ENCODE measurements at places on chromosomes 7 and 10.
A peak's percentile ranks its signal among the peaks of the same experiment; 100 is the strongest.

DNA sequence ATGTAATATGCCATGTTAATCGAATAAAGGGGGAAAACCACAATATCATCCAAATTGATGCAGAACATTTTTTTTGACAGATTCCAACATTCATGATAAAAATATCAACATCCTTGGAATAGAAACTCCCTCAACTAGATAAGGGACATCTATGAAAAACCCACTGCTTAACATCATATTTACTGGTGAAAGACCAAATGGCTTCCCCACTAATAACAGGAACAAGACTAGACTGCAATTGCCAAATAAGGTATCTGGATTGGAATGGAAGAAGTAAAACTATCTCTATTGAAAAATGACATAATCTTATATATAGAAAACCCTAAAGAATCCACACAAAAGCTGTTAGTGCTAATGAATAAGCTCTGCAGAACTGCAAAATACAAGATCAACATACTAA lies 27.8 kb downstream of the SMURF1 start:
- no peak for DNase-seq

- no peak for DNase-seq
Observed at GRCh38 chr10:15681076-15681475, 38.6 kb downstream of the ITGA8 start.

GRCh38 chr7:71488308-71488707 lies 356.4 kb downstream of the GALNT17 start:
- no peak for DNase-seq

- DNase-seq: peak; percentile 19
Observed at GRCh38 chr10:60944058-60944909, at the start of gene RHOBTB1. RHOBTB1 (minus strand) TSS chr10:60944185; CDS start chr10:60911542, 32,643 bp downstream.

- no peak for DNase-seq
Observed at GRCh38 chr10:92014620-92015019, 91.0 kb downstream of the BTAF1 start.

DNA sequence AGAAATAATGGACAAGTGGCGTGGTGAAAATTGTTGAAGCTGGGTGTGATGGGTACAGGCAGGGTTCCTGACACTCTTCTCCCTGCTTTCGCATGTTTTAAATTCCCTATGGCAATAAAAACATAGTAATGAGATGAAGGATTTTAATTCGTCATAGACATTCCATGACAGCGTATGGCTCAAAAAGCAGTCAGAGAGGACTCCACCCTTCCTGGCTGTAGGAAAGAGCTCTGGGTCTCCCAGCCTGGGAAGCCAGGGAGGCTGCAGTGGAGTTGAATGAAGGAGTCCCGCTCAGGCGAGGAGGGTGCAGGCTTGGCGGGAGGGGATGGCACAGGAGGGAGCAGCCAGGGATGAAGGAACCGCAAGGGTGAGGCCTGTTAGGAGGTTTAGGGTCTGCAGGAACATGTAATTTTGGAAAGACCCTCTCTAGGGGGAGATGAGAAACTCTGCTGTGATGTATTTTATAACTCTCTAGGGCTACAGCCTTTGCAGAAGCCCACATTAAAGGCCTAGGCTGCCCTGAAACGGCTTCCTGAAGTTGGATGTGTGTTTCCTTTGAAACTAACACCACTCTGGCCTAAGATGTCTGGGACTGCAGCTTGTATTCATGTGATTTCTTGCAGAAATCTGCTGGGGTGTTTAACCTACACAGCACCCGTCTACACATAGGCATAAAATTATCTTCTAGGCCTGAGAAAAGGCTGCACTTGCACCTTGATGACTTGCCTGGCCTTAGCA lies 7.6 kb upstream of the LARP4B start:
- no peak for DNase-seq

DNA sequence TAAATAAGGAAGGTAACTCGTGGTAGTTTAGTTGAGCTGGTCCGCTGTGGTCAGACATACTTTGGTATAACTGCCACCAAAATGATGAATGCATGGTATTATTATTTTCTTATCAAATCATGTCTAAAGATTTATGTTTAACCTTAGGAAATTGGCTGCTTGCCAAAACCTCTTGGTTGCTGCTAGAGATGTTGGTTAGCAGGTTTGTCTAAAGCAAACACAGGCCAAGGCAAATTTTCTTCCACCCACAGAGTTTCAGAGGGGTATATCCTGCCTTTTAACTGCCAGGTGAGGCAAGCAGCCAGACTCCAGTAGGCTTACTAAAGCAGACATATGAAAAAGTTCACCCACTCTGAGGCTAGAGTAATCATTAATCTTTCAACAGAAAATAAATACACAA lies 101.4 kb downstream of the SEMA3E start:
- no peak for DNase-seq

DNA sequence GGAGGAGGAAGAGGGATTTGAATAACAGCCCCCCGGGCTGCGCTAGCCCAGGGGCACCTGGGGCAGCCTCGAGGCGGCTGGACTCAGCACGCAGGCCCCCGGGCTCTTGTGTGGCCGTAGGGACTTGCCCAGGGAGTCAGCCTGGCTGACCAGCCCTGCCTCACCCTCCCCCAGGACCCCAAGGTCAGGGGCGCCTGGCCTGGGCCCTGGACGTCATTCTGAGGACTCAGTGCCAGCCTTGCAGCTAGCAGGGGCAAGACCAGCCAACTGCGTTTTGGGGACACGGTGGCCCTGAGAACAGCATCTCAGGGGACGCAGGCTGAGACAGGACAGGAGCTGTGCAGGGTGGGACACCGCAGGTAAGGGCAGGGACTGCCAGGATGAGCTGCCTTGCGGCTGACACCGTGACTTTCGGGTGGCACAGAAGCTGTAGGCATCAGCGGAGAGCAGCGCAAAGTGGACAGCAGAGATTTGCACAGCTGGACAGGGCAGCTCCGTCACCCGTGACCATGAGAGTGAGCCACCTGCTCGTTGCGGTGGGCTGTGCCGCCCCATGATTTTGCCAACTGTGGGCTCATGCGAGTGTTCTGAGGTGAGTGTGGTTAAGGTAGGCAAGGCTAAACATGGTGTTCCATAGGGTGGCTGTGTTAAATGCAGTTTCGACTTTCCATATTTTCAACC lies 48.1 kb upstream of the UBE3C start:
- no peak for DNase-seq

- no peak for DNase-seq
Observed at GRCh38 chr7:107631588-107632491, 28.8 kb upstream of the SLC26A4 start.

DNA sequence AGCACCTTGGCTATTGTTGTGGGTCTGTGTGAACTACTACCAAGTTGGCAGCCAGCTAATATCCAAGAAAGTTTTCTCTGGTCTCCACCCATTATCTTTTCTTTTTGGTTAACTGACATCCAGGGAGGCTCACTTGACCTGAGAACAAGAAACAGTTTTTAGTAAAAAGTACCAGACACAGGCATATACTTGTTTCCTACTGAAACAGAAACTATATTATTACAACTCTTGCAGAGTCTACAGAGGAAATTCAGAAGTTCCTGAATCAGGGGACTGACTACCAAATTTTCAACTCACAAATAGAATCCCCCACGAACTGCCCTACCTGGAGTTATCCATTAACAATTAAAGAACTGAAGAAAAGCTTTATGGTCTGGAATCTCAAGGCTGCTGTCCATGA lies 168.9 kb downstream of the KCND2 start:
- DNase-seq: no peak

DNA sequence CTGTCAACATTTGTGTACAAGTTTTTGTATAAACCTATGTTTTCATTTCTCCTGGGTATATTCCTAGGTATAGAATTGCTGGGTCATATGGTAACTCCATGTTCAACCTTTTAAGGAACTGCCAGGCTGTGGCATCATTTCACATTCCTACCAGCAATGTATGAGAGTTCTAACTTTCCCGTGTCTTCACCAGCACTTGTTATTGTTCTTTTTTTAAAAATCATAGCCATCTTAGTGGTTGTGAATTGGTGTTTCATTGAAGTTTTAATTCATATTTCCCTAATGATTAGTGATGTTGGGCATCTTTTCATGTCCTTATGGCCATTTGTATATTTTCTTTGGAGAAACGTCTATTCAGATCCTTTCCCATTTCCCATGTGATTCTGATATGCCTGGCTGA lies 193.0 kb upstream of the PLXNA4 start:
- no peak for DNase-seq

Measured in stimulated activated naive CD8-positive, alpha-beta T cell treated with anti-CD3 and anti-CD28 coated beads, Interleukin-15, amount 100 ng/mL, for 72 hours (primary cell).